Cardiac atrium fibroblast (primary cell): ENCODE measurements at places on chromosomes 13 and 19. TPM values are rescaled to one million over a fixed set of nuclear protein-coding genes. Genes with fewer than 3 reads are reported as not detected.

Gene PBX4
- total RNA-seq: not detected in 2 replicates

Gene COMP
- under 0.01 and 1.5 TPM in 2 replicates for total RNA-seq

Gene SELENOV
- total RNA-seq: not detected in 2 replicates

Gene DGKH
- total RNA-seq: 3.6 and 4.4 TPM in 2 replicates

Gene OR7A5
- total RNA-seq: not detected in 2 replicates

Gene ZNF44
- 2.9 and 4.7 TPM in 2 replicates for total RNA-seq

Gene CACNG6
- 0.16 and 0.72 TPM in 2 replicates for total RNA-seq

Gene RNF225
- total RNA-seq: not detected in 2 replicates
